ENCODE measurements at places on chromosomes 4 and X.

- no peak for DNase-seq
Observed at GRCh38 chrX:10157032-10157341, 212 bp downstream of the CLCN4 start.

GRCh38 chr4:8295471-8295870 is 25.9 kb downstream of the HTRA3 start:
- DNase-seq, result no peak

DNA sequence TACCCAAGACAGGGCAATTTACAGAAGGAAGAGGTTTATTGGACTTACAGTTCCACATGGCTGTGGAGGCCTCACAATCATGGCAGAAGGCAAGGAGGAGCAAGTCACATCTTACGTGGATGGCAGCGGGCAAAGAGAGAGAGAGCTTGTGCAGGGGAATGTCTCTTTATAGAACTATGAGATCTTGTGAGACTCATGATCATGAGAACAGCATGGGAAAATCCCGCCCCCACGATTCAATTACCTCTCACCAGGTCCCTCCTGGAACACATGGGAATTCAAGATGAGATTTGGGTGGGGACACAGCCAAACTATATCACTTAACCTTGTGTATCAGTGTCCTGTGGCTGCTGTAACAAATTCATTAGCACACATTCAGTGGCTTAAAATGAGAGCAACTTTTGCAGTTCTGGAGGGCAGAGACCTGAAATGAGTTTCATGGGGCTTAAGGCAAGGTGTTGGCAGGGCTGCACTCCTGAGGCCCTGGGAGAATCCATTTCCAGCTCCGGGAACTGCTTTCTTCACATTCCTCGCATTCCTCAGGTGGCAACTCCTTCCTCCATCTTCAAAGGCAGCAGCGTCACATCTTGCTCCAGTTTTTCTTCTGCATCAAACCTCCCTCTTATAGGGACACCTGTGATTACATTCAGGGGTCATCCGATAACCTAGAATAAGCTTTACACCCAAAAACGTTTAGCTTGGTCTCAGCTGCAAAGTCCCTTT is 22.3 kb upstream of the NSG1 start:
- no peak for DNase-seq

GRCh38 chr4:111064342-111064993 is 441.6 kb upstream of the PITX2 start:
- DNase-seq, result no peak

DNA sequence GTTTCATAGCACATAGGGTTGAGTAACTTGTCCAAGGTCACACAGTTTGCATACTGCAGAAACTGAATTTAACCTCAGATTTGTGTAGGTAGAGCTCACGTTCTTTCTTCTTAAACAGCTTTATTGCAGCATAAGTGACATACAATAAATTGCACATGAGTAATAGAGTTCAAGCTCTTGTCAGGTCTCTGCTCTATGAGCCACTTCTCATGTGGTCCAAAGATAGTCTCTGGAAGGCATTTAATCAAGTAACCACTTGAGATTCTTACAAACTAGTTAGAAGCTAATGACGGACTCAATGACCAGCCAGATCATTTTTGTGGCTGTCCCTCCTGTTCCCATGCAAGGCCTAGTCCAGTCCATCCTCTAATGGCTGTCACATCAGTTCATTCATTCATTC is 68.9 kb downstream of the MAOB start:
- no peak for DNase-seq

- no peak for DNase-seq
Observed at GRCh38 chr4:1074077-1074476, 39.3 kb downstream of the RNF212 start.

GRCh38 chrX:34404386-34405070 is 252.6 kb downstream of the TMEM47 start:
- no peak for DNase-seq

DNA sequence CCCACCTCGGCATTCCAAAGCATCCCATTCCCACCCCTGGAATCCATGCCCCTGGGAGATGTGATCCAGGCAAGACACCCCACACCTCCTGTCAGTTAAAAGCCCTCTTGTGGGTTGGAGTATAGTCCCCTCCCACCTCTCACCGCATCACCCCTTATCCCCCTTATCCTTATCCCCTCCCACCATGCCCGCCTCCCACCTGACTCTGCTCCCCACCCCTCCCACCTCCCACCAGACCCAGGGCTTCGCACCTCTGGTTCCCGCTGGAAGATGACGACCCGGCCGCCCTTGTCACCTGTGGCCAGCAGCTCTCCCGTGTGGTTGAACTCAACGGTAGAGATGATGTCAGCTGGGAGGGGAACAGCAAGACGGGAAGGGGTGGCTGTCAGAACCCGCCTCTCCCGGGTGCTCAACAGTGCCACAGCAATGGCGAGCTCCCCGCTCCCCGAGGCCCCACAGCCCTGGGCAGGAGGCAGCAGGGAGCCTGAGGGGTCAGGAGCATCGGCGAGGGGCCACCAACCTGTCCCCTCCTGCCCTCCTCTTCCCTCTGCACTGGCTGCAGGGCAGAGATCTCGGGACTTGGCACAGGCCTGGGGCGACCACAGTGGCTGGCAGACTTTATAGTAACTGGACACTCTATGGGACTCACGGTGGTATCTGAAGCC is 91.5 kb downstream of the PPP2R2C start:
- no peak for DNase-seq

DNA sequence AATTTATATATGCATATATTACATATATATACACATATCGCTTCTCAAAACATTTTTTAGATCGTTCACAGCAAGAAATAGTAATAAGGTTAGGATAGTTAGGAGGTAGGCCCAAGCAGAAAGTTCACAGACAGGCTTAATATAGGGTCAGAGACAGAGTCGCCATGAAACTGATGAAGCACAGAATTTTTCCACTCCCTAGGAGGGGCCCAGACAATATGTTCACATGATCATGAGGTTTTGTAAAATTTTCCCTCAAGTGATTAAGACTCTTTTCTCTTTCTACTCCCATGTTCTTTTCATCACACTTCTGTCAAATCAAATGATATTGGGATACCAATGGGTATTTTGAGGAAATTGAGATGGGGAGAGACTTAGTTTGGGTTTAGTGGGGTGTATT is 5.2 kb upstream of the ENAM start:
- DNase-seq, result no peak

DNA sequence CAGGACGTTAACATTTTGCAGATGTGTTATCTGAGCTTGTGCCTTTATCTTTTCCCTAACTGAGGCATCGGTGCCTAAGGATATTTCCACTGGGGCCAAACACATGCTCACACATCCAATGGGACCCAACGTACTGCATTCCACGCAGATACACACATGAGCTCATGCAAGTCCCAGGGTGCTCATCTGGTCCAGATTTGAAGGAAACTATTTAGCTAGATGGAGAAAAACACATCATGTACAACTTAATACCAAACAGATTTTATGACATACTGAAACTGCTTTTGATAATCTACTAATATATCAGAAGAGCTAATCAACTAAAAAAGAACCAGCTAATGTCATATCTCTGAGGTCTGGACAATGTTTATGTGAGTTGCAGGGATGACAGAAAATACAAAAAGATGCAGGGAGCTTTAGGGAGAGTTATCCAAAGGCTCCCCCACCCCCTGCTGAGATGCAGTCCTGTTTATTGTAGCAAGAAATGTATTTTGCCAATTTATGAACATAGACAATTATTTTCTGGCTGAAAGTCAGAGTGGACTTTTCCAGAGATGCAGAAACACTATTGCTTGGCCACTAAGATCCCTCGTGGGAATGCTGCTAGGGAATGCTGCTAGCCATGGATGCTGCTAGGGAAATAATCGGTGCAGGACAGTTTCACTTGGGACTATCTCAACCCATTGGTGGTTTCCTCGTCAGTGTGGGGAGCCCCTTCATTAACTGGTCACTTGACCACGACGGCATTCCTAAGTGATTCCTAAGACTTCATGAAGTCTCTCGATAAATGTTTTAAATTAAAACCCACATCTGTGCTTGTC is 172.8 kb downstream of the SMIM20 start:
- DNase-seq, result no peak

GRCh38 chrX:135388841-135389240 is 32.9 kb upstream of the SMIM10L2A start:
- no peak for DNase-seq

GRCh38 chrX:154435171-154435733 is 1.7 kb upstream of the GDI1 start:
- no peak for DNase-seq

GRCh38 chrX:134460862-134461220 is 876 bp downstream of the HPRT1 start:
- no peak for DNase-seq

GRCh38 chr4:174520660-174521059 is 1.6 kb downstream of the HPGD start:
- no peak for DNase-seq

DNA sequence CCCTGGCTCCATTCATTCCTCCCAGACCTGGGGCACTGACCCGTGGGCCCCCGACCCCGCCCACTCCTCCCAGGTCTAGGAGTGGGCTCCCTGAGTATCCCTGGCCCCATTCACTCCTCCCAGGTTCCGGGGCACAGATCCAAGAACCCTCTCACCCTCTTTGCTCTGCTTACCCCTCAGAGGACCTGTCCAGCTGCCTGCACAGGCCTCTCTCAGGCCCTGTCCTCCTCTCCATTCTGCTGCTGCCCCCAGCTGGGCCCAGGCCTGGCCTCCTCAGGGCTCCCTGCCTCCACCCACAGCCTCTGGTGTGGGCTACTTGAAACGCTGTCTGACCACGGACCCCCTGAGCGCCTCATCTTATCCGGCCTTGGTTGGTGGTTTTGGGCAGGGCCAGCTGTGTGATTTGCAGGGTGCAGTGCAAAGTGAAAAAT is 217.7 kb upstream of the PSAPL1 start:
- no peak for DNase-seq

DNA sequence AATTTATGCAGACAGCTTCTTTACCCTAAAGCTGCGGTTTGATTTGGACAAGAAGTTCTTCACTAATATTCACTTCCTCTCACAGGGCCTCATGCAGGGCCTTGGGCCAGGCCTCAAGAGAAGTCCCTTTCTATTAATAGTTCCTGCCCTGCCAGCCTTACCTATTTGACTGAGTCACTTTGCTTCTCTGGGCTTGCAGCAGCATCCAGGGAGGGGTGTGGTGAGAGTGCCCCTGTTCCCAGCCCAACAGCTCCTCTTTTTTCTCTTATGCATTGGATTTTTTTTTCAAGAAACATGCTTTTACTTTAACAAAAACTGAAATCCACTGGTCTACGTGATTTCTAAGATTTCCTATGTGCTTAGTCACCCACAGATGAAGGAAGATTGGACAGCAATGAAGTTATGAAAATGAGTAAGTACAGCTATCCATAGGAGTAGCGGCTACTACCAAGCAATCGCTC is 26.7 kb downstream of the FAM156B start:
- no peak for DNase-seq

DNA sequence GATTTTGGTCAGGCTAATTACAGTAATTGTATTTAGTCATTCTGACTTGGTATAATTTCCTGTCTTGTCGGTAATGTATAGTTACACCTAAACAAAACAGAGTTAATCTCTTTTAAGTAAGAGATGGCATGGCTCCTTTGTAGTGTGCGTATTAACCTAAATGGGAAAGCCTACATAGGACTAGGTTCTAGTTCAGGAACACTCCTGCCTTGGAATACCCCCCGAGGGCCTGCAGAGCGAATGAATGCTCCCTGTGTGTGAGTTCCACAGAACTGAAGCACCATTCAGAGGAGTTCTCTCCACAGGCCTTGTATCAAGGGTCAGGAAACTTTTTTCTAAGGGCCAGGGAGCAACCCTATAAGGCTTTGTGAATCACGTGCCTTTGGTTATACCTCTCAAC is 44.9 kb upstream of the STIM2 start:
- no peak for DNase-seq

GRCh38 chr4:38935391-38936073 is 67.9 kb downstream of the FAM114A1 start:
- DNase-seq, result no peak

DNA sequence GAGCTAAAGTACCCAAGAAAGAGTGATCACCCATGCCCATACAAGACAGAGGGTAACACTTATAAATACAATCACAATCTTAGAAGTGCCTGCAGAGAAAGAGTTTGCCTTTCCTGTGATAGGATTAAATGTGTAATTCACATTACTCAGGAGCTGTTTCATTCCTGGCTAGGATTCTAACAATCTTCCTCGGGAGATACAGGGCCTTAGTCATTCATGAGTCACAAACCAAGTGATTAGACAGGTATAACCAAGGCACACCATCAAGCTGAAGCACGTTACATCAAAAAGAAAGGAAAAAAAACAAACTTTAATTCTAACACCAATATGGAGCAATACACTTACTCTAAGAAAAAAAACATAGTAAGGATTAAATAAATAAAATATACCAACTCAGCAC is 14.9 kb downstream of the ABCG2 start:
- DNase-seq, result no peak

DNA sequence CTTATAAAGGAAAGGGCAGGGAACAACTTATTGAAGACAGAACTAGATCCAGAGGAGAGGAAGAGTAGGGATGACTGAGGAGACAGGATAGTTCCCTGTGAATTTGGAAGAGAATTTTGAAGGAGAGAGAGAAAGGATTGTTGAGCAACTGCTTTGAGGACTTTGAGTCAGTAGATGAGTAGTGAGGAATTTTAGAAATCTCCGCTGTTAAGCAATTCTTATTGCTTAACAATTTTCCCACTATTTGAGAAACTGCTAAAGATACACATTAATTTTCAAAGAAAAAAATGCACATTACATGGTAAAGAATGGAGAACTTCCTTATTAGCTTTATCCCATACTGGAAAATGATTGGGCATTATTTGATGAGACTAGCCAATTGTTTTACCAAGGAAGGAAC is 116.3 kb upstream of the NRK start:
- DNase-seq, result no peak

GRCh38 chr4:154743683-154744340 is at the start of gene LRAT:
LRAT (plus strand) TSS chr4:154744000; CDS start chr4:154744327, 327 bp downstream.
- DNase-seq, result no peak

- DNase-seq, result no peak
Observed at GRCh38 chr4:78439328-78439727, 112.2 kb upstream of the ANXA3 start.

- no peak for DNase-seq
Observed at GRCh38 chr4:126697748-126698147, 935.0 kb upstream of the INTU start.

DNA sequence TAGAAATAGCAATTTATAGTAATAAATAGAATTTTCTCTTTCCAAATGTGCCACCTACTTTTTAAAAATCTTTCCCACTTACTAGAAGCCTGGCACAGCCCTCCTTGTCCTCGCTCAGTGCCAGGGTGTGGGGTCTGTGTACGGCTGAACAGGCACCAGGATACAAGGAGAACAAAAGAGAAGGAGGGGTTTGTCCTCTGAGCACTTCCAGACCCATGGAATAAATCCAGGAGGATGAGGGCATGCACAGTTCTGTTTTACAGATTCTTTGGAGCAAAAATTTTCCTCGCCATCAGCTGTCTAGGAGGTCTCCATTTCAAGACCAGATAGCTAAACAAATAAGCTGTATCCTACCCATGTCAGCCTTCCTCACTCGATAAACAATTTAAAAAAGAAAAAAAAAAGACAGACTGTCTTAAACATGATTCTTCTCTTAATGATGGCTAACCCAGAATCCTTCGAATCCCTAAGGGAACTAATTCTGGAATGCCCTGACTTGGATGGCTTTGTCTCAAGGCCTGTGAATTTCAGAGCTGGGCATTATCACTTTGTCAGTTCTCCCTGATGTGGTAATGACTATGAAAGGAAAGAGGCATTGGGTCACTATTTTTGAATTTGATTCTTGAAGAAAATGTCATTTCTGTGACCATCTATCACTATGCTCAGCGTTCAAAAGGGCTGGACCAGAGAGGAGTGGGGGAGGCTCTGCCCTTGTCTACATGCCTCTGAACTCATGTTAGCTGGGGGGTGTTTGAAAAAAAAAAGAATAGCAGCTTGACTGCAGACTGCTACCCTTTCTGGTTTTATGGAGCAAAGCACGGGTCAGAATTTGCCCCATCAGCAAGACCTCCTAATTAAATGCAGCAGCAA is 151.0 kb downstream of the DCTD start:
- no peak for DNase-seq

Data from NCI-H1436 treated with DMSO at 0.1 percent for 48 hours (cell line).